ENCODE measurements at places on chromosomes 1 and 21. TPM values are rescaled to one million over a fixed set of nuclear protein-coding genes. Genes with fewer than 3 reads are reported as not detected.
A peak's percentile ranks its signal among the peaks of the same experiment; 100 is the strongest.

Gene GCSAML
- 0.16 TPM for total RNA-seq

Gene PEAR1
- total RNA-seq: not detected

Gene EVA1C
- total RNA-seq: 8.9 TPM

Gene CELSR2
- total RNA-seq: 2.5 TPM

Gene DNAH14
- total RNA-seq: 5.6 TPM

Gene NBPF6
- not detected for total RNA-seq

Gene SLC30A10
- not detected for total RNA-seq

Gene NPPB
- not detected for total RNA-seq

Gene FAM78B
- total RNA-seq: 0.90 TPM

- no peaks in the 10 kb centered on the region for H3K36me3 ChIP-seq
- H3K27me3 ChIP-seq: no peaks in the 10 kb centered on the region
- H3K4me1 ChIP-seq: no peaks in the 10 kb centered on the region
- no peak overlapping the region for H3K27ac ChIP-seq
- no peak for DNase-seq
These were observed 1686.2 kb downstream of the PLA2G4A start for GRCh38 chr1:188514917-188515316.

DNA sequence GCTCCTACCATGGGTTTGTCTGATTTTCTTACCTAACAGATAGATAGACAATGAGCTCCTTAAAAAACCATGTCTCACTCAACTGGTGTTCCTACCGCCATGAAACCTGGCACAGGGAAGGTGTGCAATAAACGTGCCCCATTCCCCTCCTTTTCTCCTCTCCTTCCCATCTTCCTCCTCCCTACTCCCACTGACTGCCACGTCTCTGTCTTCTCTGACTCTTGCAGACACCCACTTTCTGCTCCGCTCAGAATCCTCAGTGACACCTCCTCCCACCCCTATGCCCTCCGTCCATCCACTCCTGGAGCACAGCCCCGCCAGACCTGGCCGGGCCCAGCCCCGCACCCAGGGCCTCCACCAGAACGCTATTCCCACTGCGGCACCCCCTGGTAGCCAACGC is 52.9 kb downstream of the HMGB4 start:
- peaks cover 21% of the 10 kb centered on the region for H3K27me3 ChIP-seq
- no peak for DNase-seq
- no peaks in the 10 kb centered on the region for H3K4me1 ChIP-seq
- H3K4me3 ChIP-seq: no peak overlapping the region

- H3K4me1 ChIP-seq: peaks cover 7% of the 10 kb centered on the region
- H3K4me3 ChIP-seq: no peak overlapping the region
- peaks cover 87% of the 10 kb centered on the region for H3K27me3 ChIP-seq
- H3K36me3 ChIP-seq: no peaks in the 10 kb centered on the region
- no peak overlapping the region for H3K27ac ChIP-seq
These were observed 37.1 kb downstream of the TGFB2 start for GRCh38 chr1:218382261-218382660.

DNA sequence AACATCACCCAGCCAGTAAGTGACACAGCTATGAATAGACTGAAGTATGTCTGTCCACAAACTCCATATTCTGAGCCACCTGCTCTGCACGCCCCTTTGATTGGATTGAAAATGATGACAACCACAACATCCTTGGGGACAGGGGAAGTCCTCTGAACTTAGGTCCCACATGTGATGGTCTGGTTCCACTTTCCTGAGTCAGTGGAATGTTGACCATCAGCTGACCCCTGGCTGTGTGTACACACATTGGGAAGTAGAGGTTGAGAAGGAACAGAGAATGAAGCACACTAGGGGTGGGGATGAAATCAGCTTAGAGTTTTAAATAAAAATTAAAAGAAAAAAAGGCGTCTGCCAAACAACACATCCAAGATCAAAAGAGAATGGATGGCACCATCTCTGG is 8.0 kb upstream of the DISP3 start:
- H3K4me1 ChIP-seq: no peaks in the 10 kb centered on the region
- DNase-seq: no peak
- H3K4me3 ChIP-seq: no peak overlapping the region
- H3K36me3 ChIP-seq: no peaks in the 10 kb centered on the region
- H3K27me3 ChIP-seq: no peaks in the 10 kb centered on the region

- no peak overlapping the region for H3K4me3 ChIP-seq
- no peaks in the 10 kb centered on the region for H3K4me1 ChIP-seq
- DNase-seq: no peak
- H3K27me3 ChIP-seq: peaks cover 8% of the 10 kb centered on the region
- H3K36me3 ChIP-seq: peaks cover 3% of the 10 kb centered on the region
- no peak overlapping the region for H3K27ac ChIP-seq
These were observed 26.3 kb upstream of the TSPAN2 start for GRCh38 chr1:115115521-115116161.

DNA sequence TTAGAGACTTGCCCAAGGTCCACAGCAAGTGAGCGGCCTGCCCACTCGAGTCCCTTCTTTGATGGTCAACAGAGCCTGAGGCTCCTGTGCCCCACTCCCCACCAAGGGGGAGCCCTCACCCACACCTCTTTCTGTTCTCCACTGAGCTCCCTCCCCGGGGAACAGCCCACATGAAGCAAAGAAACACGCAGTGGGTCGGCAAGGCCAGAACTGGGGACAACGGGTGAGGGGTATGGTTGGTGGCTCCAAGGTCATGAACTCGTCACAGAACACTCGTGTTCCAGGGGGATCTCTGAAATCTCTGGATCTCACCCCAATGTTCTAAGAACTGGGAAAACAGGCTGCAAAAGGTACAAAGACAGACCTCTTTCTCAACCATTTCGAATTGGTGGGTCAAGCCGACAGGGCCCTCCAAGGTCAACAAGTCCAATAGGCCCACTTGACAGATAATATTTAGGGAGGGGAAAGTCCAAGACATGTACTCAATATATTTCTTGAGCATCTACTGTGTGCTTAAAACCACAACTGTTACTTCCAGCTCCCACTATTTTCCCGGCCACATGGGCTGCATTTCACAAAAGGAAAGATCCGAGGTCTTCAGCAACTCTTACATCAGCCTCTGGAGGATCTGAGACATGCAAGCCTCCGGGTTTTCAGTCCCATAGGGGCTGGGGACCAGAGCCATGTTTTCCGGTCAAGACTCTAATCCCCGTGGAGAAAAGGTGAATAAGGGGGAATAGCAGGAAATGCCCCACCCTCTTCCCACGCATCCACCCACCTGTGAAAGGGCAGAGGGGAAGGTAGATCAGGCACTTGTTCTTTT is 1.1 kb upstream of the RAP1GAP start:
- H3K27me3 ChIP-seq: peaks cover 12% of the 10 kb centered on the region
- H3K4me3 ChIP-seq: peak overlapping the region; percentile 78
- no peak for DNase-seq
- H3K36me3 ChIP-seq: no peaks in the 10 kb centered on the region
- peaks cover 10% of the 10 kb centered on the region for H3K4me1 ChIP-seq

DNA sequence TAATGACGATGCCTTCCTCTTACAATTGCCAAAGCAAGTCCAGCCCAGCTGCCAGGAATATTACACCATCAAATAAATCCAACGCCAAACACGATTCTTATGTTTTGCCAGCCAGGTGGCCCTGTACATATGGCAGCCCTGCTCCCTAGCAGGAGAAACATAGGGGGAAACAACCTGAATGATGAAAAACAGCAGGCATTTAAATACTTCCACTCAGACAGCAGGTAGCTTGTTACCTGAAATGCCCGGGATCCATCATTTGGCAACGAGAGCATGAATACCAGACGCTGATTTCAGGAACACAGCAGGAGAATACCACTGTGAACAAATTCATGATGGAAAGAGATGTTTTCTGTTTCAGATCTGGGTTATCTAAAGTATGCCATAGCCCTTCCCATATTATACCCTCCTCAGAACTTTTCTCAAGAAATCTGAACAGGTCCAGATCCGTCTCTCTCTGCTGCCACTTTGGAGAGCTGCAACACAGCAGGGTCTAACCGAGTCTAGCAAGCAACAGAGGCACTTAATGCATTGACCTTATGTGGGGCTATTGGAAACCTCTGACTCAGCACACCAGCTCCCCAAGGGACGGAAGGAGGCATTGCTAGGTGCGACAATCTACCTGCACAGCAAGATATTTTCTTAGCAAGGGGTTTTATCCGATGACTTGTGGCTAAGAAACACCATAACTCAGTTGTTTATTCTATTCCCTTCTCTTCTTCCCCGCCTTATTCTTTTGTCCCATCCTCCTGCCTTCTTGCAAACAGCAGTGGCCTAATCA is 166.3 kb downstream of the BARHL2 start:
- no peak overlapping the region for H3K27ac ChIP-seq
- no peaks in the 10 kb centered on the region for H3K4me1 ChIP-seq
- DNase-seq: no peak
- H3K36me3 ChIP-seq: no peaks in the 10 kb centered on the region
- peaks cover 6% of the 10 kb centered on the region for H3K27me3 ChIP-seq

- no peak overlapping the region for H3K27ac ChIP-seq
- DNase-seq: no peak
- H3K27me3 ChIP-seq: no peaks in the 10 kb centered on the region
These were observed 302.8 kb downstream of the NCAM2 start for GRCh38 chr21:21301013-21301412.

DNA sequence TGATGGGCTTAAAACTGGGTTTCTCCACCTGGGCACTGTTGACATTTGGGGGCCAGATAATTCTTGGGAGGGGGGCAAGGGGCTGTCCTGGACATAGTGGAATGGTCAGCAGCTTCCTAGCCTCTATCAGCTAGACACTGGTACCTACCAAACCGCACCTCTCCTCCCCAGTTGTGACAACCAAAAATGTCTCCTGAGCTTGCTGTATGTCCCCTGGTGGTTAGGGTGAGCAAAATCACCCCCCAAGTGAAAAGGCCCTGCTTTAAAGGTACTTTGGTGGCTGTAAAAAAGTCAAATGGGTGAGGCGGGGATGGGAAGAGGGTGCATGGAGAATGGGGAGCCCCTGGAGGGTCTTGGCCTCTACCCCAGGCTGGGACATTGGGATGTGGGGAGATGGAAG is 182.0 kb downstream of the IGSF21 start:
- no peak for DNase-seq
- no peaks in the 10 kb centered on the region for H3K27me3 ChIP-seq
- no peak overlapping the region for H3K27ac ChIP-seq

GRCh38 chr1:224068458-224069072 is 45.3 kb upstream of the FBXO28 start:
- no peak overlapping the region for H3K27ac ChIP-seq
- H3K36me3 ChIP-seq: no peaks in the 10 kb centered on the region
- no peak for DNase-seq
- H3K4me1 ChIP-seq: peaks cover 17% of the 10 kb centered on the region
- H3K27me3 ChIP-seq: peaks cover 12% of the 10 kb centered on the region

- peak overlapping the region; percentile 10 for H3K27ac ChIP-seq
- no peak for DNase-seq
- peak overlapping the region; percentile 97 for H3K4me3 ChIP-seq
- H3K27me3 ChIP-seq: no peaks in the 10 kb centered on the region
- H3K36me3 ChIP-seq: peaks cover 15% of the 10 kb centered on the region
These were observed 1.6 kb downstream of the KDM1A start for GRCh38 chr1:23020706-23021405.

DNA sequence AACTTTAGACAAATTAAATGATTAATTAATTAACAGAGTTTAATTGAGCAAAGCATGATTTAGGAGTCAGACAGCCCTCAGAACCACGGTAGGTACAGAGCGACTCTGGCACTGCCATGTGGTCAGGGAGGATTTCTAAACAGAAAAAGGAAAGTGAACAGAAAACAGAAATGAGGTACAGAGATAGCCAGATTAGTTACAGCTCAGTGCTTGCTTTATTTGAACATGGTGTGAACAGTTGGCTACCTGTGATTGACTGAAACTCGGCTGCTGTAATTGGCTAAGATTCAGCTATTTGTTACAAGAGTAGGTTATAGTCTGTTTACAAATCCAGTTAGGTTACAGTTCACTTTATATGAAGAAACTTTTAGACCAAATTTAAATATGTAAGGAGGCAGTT is 163.0 kb upstream of the TNR start:
- no peak overlapping the region for H3K4me3 ChIP-seq
- peaks cover 10% of the 10 kb centered on the region for H3K36me3 ChIP-seq
- H3K4me1 ChIP-seq: no peaks in the 10 kb centered on the region
- H3K27me3 ChIP-seq: no peaks in the 10 kb centered on the region

DNA sequence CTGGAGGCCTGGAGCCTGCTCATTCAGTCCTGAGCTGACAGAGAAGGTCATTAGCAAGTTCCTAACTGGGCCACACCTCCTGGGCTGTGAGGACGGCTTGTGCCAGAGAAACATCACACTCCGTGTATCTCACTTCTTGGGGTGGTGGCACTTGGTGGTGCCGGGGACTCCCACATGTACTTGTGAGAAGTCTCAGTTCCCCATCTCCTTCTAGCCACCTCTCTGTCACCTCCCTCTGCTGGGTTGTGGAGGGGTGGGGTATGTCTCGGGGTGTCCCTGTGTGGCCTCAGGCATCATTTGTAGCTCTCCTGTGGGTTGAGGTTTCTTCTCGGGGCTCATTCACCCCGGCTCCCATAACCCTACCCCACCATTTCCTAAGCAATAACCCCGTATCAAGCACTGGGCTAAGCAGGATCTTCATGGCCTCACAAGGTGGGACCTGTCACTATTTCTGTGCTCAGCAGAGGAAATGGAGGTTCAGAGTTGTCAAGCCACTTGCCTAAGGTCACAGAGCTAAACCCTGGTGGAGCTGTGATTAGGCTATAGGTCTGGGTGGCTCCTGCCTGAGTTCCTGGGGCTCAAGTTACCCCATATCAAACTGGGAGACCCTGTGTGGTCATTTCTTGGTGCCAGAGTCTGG is 62.5 kb downstream of the UBIAD1 start:
- no peak overlapping the region for H3K4me3 ChIP-seq
- no peaks in the 10 kb centered on the region for H3K4me1 ChIP-seq
- no peak overlapping the region for H3K27ac ChIP-seq
- H3K27me3 ChIP-seq: peaks cover 20% of the 10 kb centered on the region
- no peaks in the 10 kb centered on the region for H3K36me3 ChIP-seq

DNA sequence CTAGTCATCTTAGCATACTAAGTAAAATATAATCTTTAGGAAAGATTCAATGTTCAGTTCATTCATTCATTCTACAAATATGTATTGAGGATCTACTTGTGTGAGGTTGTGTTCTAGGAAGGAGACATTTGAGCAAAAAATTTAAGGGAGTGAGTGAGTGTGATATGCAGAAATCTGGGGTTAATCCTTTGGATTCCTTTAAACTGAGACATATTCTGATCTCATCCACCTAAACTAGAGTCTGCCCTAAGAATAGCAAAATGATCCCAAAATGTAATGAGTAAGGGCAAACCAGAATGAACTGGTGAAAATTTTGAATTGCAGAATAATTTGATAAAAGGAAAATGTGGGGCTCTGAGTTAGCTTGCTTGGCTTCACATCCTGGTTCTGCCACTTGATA is 8.6 kb downstream of the UBE2U start:
- H3K27ac ChIP-seq: no peak overlapping the region
- no peaks in the 10 kb centered on the region for H3K4me1 ChIP-seq
- H3K27me3 ChIP-seq: peaks cover 13% of the 10 kb centered on the region
- H3K4me3 ChIP-seq: no peak overlapping the region
- DNase-seq: no peak
- H3K36me3 ChIP-seq: no peaks in the 10 kb centered on the region

GRCh38 chr1:156640842-156641706 is 843 bp upstream of the BCAN start:
- H3K27me3 ChIP-seq: peaks cover 85% of the 10 kb centered on the region
- peak overlapping the region; percentile 79 for H3K4me3 ChIP-seq
- H3K27ac ChIP-seq: no peak overlapping the region
- H3K4me1 ChIP-seq: peaks cover 30% of the 10 kb centered on the region

- H3K27me3 ChIP-seq: peaks cover 13% of the 10 kb centered on the region
- H3K4me3 ChIP-seq: peak overlapping the region; percentile 58
- H3K36me3 ChIP-seq: peaks cover 2% of the 10 kb centered on the region
- DNase-seq: peak; percentile 87
These were observed 12.7 kb downstream of the TFF2 start for GRCh38 chr21:42337830-42338728.
